ENCODE measurements at places on chromosomes 2 and 18.

GRCh38 chr2:120221616-120222015 lies 1.6 kb downstream of the TMEM185B start:
- DNase-seq, result no peak

GRCh38 chr2:74564222-74564621 lies 9.7 kb downstream of the DOK1 start:
- DNase-seq, result no peak

GRCh38 chr2:23235292-23235691 lies 149.7 kb upstream of the KLHL29 start:
- DNase-seq, result no peak

- no peak for DNase-seq
Measured at GRCh38 chr2:208015475-208015874, 9.9 kb downstream of the PLEKHM3 start.

- no peak for DNase-seq
Measured at GRCh38 chr2:118667964-118668363, 179.5 kb downstream of the EN1 start.

DNA sequence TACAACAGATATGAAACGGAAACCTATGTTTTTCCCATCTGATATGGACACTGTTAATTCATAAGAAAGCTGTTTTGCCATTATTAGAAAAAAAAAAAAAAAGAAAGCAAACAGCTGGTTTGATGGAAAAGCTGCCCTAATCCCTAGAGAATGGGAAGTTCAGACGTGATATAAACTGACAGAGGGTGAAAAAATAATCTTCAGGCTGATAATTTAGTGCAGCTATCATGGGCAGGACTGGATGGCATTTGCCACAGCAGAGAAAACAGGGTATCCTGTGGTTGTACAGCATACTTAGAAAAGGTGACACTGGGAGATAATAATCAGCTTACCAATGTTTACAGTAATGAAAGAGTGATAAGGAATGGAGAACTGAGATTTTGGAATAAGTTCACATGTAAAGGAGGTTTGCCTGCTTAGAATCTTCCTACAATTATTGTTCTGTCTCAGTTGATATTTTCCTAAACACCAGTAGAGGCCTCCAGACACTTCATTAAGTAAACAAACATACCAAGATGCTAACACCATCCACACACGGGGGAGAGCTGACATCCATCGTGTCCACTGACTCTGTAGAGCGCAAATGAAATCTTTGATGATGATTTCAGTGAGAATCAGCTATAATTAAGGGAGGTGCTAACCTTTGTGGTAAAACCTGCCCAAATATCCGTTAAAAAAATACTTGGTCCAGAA lies 211.6 kb upstream of the MMADHC start:
- no peak for DNase-seq

DNA sequence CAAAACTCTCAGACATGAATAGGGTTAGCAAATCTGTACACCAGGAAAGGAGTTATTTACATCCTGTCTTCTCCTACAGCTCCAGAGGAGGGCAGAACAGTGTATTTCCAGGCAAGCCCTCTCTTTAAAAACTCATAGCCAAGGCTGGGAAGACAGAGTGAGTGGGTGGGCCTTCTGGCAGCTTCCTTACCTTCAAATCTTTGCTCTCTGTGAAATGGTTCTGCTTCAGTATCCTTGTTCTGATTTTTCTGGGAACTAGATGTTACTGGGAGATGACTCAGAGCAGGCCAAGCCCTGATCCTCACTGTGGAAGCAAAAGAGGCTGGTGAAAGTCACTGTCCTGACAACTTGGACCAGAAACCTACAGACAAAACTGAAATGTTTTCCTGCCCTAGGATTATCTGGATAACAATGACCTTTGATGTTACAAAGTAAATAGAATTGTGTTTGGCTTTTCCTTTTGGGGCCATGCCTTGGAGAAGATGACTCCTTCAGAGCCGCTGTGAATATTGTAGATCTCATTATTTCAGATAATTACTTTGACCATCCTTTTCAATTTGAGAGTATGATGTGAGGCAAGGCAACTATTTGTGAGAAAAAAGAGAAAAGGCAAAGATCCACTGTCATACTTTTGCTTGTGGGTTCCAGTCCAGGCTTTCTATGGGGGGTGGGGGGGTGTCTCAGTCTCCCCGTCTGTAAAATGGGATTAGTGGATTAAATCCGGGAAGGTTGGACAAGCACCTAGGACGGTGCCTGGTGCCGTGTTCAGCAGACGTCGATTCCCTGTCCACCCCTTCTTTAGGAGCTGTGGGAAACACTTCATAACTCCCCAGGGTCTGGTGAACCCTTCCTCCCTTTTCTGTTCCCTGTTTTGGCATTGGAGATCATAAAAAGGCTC lies 644 bp upstream of the QPCT start:
- no peak for DNase-seq

DNA sequence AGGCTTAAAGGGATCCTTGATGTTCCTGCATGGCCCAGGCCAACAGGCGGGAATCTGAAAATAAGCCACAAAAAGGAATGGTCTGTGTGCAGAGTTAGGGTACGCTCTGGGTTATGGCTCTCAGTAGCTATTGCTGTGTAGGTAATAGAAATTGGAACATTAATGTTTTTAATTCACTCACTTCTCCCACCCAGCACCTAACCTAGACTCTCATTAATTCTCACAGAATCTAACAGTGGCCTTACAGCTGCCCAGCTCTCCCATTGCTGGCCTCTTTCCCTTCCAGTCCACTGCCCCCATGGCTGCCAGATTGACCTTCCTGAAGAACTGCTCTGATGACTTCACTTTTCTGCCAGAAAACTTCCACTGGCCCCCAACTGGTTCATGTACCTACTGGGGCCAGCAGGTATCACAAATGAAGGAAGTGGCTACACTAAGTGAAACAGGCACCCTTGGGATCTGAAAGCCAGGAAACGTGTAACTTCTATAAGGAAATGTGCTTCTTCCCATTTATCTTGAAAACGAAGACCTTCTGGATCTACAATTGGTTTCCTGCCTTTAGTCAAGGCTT lies 315.2 kb downstream of the STK39 start:
- no peak for DNase-seq

- DNase-seq, result no peak
Measured at GRCh38 chr2:9548506-9548905, 7.1 kb downstream of the ADAM17 start.

DNA sequence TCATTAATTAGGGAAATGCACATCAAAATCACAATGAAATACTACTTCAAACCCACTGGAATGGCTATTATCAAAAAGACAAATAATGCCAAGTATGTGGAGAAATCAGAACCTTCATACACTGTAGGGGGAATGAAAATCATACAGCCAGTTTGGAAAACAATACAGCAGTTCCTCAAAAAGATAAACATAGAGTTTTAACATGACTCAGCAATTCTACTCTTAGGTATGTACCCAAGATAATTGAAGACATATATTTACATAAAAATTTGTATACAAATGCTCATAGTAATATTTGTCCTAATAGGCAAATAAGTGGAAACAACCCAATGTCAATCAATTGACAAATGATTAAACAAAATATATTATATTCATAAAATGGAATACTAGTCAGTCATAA lies 45.4 kb upstream of the SATB2 start:
- DNase-seq, result no peak

- no peak for DNase-seq
Measured at GRCh38 chr2:56313500-56313921, 129.7 kb downstream of the CCDC85A start.

GRCh38 chr2:161161074-161161706 lies 962 bp downstream of the TANK start:
- no peak for DNase-seq

DNA sequence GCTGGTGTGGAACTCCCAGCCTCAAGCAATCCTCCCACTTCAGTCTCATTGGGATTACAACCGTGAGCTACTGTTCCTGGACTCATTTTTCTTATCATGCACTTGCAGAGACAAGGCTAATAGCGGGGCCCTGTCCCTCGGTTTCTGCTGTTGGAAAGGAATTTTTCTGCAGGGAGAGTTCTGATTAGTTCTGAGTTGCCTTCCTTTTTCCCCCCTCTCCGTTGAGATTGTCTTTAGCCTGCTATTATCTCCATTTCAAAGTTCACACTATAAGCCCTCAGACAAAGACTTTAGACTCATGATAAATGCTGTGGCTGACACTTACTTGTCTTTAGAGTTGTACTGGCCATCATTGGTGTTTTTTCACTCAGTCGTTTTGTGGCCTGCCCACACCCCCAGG lies 97.2 kb downstream of the NCOA1 start:
- no peak for DNase-seq

GRCh38 chr18:51165296-51165695 lies 32.2 kb downstream of the MEX3C start:
- DNase-seq, result no peak

DNA sequence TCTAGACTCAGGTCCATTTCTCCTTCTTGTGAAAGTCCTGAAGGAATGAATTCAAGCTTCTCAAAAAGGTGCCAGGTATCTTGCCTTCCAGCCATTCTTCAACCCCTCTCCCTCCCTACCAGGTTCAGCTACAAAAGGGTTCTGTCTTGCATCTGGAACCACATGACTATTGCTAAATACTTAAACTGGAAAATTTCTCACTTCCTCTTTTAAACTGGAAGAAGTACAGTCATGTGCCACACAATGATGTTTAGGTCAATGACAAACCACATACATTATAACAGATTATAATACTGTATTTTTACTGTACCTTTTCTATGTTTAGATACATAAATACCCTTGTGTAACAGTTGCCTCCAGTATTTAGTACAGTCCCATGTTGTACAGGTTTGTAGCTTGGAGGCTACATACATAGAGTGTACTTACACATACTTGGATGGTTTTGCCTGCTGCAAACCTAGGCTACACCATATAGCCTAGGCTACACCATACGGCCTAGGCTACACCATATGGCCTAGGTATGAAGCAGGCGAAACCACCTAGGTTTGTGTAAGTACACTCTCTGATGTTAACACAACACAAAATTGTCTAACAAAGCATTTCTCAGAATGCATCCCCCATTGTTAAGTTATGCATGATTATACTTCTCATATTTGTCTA lies 142.0 kb upstream of the DNMT3A start:
- DNase-seq, result no peak

GRCh38 chr2:236871500-236872001 lies 214.1 kb upstream of the COPS8 start:
- DNase-seq, result no peak

DNA sequence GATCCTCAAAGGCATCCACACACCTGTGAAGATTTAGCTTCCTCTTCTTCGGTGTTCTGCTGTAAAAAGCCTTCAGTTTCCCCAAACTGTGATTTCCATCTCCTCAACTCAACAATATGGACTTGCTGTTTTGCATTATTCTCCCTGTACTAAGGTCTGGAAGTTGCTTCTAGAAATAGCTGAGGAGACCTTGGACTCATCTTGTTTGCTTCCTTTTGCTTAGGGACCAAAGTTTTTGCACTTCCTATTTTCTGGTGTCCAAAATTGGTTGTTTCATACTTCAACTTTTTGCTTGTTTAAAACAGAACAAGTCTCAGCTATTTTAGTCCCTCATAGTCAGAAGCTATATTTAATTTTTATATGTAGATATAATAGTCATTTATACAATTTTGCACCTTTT lies 201.9 kb upstream of the COPS8 start:
- DNase-seq, result no peak

GRCh38 chr2:85772841-85773491 lies 19.2 kb downstream of the ATOH8 start:
- no peak for DNase-seq

DNA sequence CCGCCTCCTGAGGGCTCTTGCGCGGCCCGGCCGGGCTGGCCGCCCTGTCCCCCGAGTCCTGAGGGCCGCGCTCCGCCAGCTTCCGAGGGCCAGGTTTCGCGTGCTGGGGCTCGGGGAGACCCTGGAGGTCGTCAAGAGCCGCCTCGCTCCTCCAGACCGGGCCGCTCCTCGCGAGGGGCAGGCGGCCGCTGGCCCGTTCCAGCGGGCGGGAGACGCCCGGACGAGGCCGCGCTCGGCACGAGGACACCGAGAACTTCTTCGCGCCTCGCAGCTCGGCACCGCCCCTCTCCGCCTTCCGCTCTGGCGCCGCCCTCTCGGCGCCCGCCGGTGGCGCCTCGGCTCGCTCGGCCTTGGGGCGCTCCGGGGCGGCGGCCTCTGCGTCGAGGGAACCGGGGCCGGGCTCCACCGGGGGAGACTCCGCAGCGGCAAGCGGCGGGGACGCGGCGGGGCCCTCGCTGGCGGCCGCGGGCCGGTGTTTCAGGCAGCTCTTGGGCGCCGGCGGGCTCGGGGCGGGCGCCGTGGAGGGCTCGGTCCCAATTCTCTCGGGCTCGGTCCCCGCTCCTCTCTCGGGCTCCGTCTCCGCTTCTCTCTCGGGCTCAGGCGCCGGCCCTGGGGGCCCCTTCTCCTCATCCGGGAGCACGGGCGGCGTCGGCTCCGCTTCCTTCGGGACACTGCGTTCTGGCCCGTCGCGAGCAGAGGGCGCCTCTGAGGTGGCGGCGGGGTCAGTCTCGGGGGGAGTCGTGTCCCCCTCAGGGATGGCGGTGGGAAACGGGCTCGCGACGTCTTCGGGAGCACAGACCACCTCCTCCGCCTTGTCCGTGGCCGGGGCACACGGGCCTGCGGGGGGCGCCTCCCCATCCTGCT lies 91.6 kb upstream of the MGAT4A start:
- DNase-seq, result peak; percentile 47

DNA sequence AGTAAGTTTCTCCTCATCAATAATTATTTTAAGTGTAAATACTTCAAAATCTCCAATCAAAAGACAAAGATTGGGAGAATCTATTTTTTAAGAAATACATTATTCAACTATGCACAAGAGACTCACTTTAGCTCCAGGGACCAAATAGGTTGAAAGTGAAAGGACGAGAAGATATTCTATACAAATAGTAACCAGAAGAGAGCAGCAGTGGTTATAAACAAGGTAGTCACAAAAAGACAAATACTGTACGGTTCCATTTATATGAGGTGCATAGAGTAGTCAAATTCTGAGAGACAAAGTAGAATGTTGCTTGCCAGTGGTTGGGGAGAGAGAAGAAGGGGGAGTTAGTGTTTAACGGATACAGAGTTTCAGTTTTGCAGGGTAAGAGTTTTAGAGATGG lies 69.8 kb downstream of the POU3F3 start:
- DNase-seq, result no peak

GRCh38 chr2:170204298-170204951 lies 26.5 kb downstream of the MYO3B start:
- no peak for DNase-seq

DNA sequence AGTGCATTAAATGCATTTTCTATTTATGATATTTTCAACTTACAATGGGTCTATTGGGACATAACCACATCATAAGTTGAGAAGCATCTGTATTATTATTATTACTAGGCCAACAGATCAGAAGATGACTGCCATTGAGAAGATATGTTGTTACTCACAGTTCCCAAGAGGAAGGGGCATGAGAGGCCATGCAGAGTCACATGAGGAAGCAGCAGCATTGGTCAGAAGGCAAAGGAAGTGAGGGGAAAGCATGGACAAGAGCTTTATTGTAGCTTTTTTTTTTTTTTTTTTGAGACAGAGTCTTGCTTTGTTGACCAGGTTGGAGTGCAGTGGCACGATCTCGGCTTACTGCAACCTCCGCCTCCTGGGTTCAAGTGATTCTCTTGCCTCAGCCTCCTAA lies 66.2 kb upstream of the LCLAT1 start:
- DNase-seq, result no peak

DNA sequence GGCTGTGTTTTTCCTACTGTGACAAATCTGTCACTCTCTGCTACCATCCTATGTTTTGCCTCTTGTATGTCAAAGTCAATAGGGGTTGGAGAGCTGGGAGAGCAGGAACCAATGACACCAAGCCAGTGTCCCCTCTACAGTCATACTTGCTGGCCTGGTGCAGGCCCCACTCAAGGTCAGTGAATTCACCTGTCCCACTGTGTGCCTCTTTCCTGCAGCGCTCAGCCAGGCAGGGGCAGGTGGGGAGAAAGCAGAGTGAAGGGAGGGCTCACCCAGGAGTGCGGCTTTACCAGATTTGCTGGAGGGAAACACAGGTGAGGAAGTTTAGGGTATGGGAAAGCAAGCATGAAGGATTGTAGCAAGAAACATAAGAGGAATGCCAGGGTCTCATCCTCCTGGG lies 114.5 kb downstream of the GYPC start:
- no peak for DNase-seq
